ENCODE measurements at places on chromosomes 12 and 14.

- no peak for DNase-seq
Observed at GRCh38 chr14:101179691-101180211, 276.2 kb upstream of the RTL1 start.

- DNase-seq: no peak
Observed at GRCh38 chr14:99124482-99125105, 147.4 kb downstream of the BCL11B start.

- no peak for DNase-seq
Observed at GRCh38 chr14:89259951-89260609, 157.0 kb downstream of the FOXN3 start.

- DNase-seq: no peak
Observed at GRCh38 chr12:113049976-113050742, 6.4 kb upstream of the DTX1 start.

DNA sequence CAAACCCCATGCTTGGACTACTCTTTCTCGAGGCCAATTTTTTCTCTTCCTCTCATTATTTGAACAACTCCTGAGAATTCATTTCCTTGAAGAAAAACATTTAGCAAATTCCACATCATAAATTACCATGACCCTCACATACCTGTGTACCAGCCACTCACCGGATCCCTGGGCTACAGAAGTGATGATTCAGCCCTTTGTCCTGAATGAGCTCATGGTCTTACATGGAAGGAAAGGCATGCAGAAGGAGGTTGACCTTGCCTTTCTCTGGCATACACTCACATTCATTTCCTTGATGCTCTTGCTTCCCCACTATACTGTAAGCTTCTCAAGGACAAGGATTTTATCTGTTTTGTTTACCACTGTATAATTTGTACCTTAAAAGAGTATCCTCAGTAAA lies 191.5 kb downstream of the SLC5A8 start:
- DNase-seq: peak; percentile 61

DNA sequence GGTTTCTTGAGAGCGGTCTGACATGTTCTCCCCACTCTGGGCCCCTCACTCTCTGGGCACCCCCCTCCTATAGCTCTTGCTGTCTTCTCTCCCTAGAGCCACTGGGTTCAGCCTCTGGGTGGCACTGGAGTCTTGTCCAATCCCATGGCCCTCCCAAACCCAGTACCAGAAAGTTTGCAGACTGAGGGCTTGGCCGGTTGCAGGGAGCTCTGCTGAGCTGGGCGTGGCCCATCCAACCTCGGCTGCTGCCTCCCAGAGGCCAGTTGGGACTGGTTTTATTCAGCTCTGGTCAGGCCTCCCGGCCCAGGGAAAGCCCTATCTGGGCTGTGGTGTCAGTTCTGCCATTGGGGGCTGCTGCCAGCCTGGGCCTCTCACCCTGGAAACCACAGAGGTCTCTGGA lies 37.9 kb downstream of the ISCA2 start:
- DNase-seq: peak; percentile 72

DNA sequence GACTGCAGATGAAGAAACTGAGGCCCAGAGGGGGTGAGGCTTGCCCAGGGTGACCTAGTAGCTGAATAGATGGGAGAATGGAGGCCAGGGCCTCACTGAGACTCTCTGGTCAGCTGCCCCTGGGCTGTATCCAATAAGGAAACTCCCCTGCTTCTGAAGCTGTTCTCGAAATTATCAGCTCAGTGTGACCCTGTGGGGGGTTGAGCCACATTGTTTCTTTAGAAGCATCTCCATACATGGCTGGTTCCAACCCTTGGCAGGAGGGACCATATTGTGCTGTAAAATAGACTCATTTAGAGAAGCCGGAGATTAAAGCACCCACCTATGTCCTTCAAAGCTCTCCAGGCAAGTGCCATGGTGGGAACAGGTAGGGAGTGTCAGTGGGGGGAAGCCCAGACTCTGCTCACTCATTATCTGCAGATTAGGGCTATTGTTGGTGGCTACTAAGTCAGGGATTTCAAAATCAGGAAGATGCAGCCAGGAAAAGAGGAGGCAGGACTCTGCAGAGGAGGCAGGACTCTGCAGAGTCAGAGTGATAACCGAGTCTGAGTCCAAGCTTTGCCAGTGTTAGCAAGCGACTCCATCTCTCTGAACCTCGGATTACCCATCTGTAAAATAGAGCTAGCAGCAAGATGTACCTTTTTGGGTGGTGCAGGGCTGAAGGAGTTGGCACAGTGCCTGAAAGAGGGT lies 3.5 kb downstream of the SERPINA5 start:
- no peak for DNase-seq

DNA sequence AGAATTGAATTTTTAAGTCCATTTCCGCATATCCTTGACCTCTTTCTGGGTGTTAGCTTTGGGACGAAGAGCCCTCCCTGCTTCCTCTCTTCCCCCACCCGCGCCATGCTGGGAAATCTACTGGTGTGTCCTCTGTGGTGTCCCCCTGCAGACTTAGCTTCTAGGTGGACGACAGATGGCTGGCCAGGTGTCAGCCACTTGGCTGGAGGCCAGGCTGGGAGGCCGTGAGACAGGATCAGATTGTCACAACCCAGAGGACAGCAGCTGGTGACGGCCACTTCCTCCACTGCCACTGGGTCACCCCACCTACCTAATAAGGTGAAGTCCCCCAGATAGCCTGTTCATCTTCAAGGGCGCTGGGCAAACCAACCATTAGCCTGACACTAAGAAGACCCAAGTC lies 13.3 kb upstream of the DTX1 start:
- no peak for DNase-seq

DNA sequence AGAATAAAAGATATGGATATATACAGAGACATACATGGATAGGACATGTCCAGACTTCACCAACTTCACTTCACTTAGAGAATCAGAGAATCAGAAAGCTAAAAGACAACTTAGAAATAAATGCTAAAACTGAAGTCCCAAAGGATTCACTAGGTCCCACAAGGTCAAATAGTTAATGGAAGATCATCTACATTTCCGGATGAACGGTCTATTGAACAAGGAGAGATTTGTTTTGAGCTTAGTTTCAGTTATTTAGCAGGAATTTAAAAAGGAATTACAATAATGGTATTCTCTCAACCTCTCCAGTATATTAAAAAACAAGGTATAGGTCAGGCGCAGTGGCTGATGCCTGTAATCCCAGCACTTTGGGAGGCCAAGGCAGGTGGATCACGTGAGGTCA lies 187.0 kb downstream of the MED13L start:
- DNase-seq: no peak

DNA sequence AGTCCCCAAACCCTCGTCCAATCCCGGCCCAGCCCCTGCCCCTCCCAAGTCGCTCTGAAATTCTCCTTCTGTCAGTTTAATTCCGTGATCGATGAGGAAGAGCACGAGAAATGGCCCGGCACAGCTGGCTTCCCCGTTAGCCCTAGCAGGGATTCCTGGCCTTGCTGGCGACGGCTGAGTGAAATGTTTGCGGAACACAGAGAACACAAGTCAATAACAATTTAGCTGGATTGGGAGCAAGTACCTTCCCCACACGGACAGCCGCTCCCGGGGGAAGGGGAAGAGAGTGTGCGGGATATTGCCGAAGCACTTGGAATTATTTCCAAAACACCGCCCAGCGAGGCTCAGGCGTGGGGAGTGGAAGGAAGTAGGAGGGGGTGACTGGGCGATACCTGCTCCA lies 134.6 kb downstream of the RBM19 start:
- DNase-seq: no peak

GRCh38 chr12:21456291-21456780 lies 18.9 kb downstream of the PYROXD1 start:
- DNase-seq: no peak

DNA sequence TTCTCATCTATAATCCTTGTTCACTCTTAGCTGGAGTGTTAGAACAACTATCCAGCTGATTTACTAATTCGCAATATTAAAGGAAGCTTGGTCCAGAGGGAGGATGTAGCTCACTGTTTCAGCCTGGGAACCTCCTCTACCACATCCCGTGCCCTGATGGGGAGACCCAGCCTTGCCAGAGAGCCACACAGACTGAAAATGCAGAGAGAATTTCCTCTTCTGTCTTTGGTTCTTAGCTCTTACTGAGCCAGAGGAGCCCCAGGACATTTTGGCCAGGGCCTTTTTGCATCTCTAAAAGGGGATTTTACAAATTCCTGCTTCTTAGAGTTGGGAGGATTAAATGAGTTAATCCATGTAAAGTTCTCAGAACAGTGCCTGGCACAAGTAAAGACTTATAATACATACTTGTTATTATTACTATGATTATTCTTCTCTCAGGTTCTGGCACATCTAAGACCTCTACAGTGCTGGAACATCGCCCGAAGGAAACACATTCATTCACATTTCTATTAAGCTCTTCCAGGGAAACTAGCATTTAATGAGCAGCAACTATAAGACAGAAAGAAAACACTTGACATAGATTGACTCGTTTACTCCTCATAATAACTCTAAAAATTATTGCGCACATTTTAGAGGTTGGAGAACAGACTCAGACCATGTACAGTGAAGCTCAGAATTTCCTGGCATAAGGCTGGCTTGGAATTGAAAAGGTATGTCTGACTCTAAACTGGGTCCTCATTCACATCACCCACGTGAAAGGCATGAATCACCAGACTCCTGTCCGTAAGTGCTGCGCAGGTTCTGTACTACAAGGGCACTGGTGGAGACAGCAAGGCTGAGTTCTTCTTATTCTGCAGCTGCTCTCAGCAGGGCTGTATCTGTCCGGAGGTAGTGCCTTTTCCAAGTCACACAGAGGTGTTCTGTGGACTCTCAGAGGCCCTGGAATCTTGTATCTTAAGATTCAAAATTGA lies 27.8 kb upstream of the AEBP2 start:
- no peak for DNase-seq

DNA sequence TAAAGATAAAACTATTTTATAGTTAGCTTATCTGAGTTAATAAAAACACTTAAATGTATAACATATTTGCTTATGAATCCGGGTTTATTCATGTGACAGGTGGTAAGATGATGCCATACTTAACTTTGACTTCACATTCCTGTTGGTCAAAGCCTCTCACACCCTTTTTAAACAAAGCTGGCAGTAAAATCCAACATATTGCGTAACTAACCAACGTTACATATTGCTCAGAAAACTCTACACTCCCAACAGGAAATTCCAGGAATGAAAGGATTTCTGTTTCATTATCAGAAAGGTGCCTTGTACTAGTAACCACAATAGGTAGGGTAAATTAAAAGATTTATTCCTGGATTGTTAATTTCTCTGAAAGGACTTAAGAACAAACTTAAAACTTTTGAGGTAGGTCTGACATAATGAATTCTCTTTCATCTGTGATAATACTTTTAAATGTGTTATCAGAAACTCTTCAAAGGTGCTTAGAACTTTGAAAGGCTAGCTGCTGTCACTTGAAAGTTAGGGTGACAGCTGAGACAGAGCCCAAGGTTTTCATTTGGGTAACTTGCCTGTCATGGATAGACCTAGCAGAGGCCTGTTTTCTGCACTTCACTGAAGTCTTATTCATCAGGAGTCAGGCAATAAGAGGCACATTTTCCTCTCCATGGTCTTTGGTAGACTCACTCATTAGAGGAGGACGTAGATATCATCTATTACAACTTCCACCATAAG lies 23.8 kb upstream of the CATSPERB start:
- no peak for DNase-seq

GRCh38 chr14:103867523-103867953 lies 20.2 kb upstream of the PPP1R13B start:
- no peak for DNase-seq

Measured in fibroblast of skin of scalp (primary cell).